Melanocyte of skin (primary cell): ENCODE measurements at places on chromosomes 1 and 21. TPM values are rescaled to one million over a fixed set of nuclear protein-coding genes. Genes with fewer than 3 reads are reported as not detected.

Gene RNF186
- total RNA-seq: not detected in 2 replicates

Gene NTMT2
- total RNA-seq: not detected in 2 replicates

Gene CAPZA1
- 108 and 183 TPM in 2 replicates for total RNA-seq

Gene SYT6
- under 0.01 and 0.31 TPM in 2 replicates for total RNA-seq

Gene PALMD
- total RNA-seq: 0.77 TPM in 1 of 2 replicates, not detected in the other

Gene UTP25
- 12.7 and 16.0 TPM in 2 replicates for total RNA-seq

Gene LAX1
- total RNA-seq: not detected in 2 replicates

Gene CBR3
- total RNA-seq: 62.6 and 96.9 TPM in 2 replicates

Gene CYP4A11
- not detected in 2 replicates for total RNA-seq

Gene ERICH3
- not detected in 2 replicates for total RNA-seq

Gene VHLL
- not detected in 2 replicates for total RNA-seq

Gene P3R3URF
- total RNA-seq: not detected in 2 replicates
